Heart left ventricle (tissue), 16 donors: ENCODE measurements at places on chromosomes 6 and 20. TPM values are rescaled to one million over a fixed set of nuclear protein-coding genes. Genes with fewer than 3 reads are reported as not detected.
A peak's percentile ranks its signal among the peaks of the same experiment; 100 is the strongest.

- H3K27me3 ChIP-seq, result no peaks in the 10 kb centered on the region
- H3K4me1 ChIP-seq, result peaks cover 6% of the 10 kb centered on the region
- peak within 1 kb of the TSS; percentile 63 for H3K4me3 ChIP-seq
- no peaks in the 10 kb centered on the region for H3K36me3 ChIP-seq
- peak within 1 kb of the TSS; percentile 79 for H3K27ac ChIP-seq
These were observed at the start of gene PRDM1 for GRCh38 chr6:106085984-106086813. PRDM1 (plus strand) TSS chr6:106086336; CDS start chr6:106086554, 218 bp downstream.

GRCh38 chr6:38640216-38640909 is 634 bp upstream of the BTBD9 start:
- H3K27me3 ChIP-seq, result no peaks in the 10 kb centered on the region
- peaks cover 10% of the 10 kb centered on the region for H3K4me1 ChIP-seq
- no peaks in the 10 kb centered on the region for H3K36me3 ChIP-seq
- peak overlapping the region; percentile 93 for H3K4me3 ChIP-seq

IL17A gene
- not detected for total RNA-seq

GRCh38 chr6:54415517-54415916 is 107.3 kb downstream of the TINAG start:
- DNase-seq, result no peak
- no peak overlapping the region for H3K27ac ChIP-seq
- H3K4me1 ChIP-seq, result no peaks in the 10 kb centered on the region
- H3K4me3 ChIP-seq, result no peak overlapping the region

GRCh38 chr20:41213150-41213820 is 75.9 kb downstream of the PLCG1 start:
- H3K4me1 ChIP-seq, result no peaks in the 10 kb centered on the region
- H3K27ac ChIP-seq, result no peak overlapping the region
- no peaks in the 10 kb centered on the region for H3K36me3 ChIP-seq
- no peak for DNase-seq

DNA sequence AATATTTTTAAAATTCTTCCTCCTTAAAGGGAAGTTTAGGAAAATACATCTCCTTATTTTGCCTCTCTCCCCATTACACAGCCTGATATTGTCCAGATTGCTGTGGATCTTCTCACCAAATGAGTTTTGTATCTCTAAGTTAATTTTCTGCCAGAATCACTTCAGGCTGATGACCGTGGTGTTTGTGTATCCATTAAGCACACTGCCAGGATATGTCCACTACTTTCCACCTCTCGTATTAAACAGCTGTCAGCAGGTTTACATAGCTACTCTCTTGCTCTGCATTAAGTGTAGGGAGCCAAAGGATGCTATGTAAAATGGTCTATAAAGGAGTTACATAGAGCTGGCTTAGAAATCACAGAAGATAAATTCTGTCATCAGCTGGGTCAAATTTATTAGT is 201.1 kb downstream of the ZFAND3 start:
- H3K27ac ChIP-seq, result no peak overlapping the region
- no peak overlapping the region for H3K4me3 ChIP-seq
- H3K4me1 ChIP-seq, result peaks cover 20% of the 10 kb centered on the region
- no peaks in the 10 kb centered on the region for H3K27me3 ChIP-seq

TRIM15 gene
- total RNA-seq, result not detected

- peak overlapping the region; percentile 84 for H3K27ac ChIP-seq
- no peak overlapping the region for H3K4me3 ChIP-seq
- peaks cover 3% of the 10 kb centered on the region for H3K36me3 ChIP-seq
- no peaks in the 10 kb centered on the region for H3K27me3 ChIP-seq
These were observed 115.6 kb downstream of the TCP11 start for GRCh38 chr6:35025232-35026188.

HLA-DOA gene
- total RNA-seq, result 0.44 TPM

GRCh38 chr6:117483645-117484016 is 1.2 kb downstream of the DCBLD1 start:
- H3K4me1 ChIP-seq, result peaks cover 17% of the 10 kb centered on the region
- H3K36me3 ChIP-seq, result no peaks in the 10 kb centered on the region
- H3K27ac ChIP-seq, result peak overlapping the region; percentile 88

CD93 gene
- 45.7 TPM for total RNA-seq

SNX5 gene
- total RNA-seq, result 54.9 TPM

DNA sequence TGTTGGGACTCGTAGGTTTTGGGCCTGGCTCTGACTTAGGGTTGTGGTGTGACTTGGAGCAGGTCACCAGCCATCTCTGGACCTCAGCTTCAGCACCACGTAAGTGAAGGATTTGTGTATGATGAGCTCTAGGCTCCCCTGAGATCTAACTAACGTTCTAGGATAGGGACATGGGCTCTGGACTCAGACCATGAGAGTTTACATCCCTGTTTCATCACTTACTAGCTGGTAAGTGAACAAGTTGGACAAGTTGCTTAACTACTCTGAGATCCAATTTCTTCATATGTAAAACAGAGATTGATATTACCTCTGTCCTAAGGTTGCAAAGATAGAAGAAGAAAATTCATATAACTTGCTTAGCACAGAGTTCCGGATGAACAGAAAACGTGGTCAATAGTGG is 20.3 kb upstream of the PNPLA1 start:
- no peak overlapping the region for H3K4me3 ChIP-seq
- H3K27ac ChIP-seq, result no peak overlapping the region

ZNF184 gene
- total RNA-seq, result 4.3 TPM

DNA sequence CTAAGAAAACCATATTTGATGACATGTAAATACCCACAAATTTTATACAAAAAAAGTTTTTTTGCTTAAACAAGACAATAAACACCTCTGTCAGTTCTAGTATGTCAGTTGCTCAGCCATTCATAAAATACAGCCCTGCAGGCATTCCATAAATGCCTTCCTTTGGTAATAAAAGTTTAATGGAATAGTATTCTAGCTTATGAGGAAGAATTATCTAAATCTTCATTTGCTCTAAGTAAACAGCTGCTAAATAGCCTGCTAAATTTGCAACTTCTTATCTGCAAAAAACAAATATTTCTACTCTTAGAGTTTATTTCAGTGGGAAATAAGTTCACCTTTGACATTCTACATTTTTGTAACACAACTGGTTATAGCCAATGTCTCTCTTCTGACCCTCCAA is 108.8 kb downstream of the SMLR1 start:
- H3K27ac ChIP-seq, result no peak overlapping the region
- DNase-seq, result no peak
- no peak overlapping the region for H3K4me3 ChIP-seq
- peaks cover 6% of the 10 kb centered on the region for H3K4me1 ChIP-seq

DNA sequence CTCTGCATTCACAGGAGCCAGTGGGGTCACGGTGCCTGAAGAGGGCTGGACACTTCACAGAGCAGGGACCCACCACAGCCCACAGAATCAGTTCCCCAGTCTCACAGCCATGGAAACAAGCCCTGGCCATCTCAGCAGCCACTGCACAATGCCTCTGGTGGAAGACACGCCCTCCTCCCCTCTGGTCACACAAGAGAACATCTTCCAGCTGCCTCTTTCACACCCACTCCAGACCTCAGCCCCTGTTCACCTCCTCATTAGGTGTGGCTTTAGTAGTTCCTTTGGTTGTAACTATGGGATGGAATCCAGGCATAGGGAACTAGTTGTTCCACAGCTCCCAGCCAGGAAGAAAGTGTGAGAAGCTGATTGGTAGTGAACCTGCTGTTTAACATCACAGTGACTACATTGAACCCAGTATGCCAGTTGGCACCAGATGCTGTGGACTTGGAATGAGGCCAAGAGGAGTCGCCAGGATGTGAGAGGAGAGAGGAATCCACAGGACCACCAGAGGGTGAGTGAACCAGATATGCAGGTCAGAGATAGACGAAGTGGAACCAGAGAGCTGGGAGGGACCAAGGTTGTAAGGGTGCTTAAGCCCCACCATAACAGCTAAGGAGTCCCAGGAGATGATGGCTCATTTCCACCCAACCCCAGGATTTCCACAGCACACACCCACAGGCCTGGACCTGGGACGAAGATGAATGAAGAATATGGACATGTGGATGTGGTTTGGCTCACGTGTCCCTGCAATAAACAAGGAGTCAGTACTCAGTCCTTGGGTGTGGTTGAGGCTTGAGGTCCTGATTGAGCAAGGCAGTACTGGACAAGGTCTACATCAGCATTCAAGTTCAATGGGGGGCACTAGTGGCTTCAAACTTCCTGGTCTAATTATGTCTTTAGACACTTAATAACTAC is 8.8 kb upstream of the BTN3A3 start:
- no peaks in the 10 kb centered on the region for H3K27me3 ChIP-seq
- DNase-seq, result no peak
- H3K4me3 ChIP-seq, result no peak overlapping the region
- H3K4me1 ChIP-seq, result no peaks in the 10 kb centered on the region
- peaks cover 37% of the 10 kb centered on the region for H3K36me3 ChIP-seq

- no peaks in the 10 kb centered on the region for H3K4me1 ChIP-seq
- no peaks in the 10 kb centered on the region for H3K27me3 ChIP-seq
- no peak overlapping the region for H3K4me3 ChIP-seq
- no peaks in the 10 kb centered on the region for H3K36me3 ChIP-seq
- DNase-seq, result peak; percentile 34
These were observed 162.7 kb downstream of the GRM4 start for GRCh38 chr6:33983109-33983716.

GRCh38 chr6:138230759-138231380 is 12.6 kb upstream of the PBOV1 start:
- no peaks in the 10 kb centered on the region for H3K36me3 ChIP-seq
- no peak overlapping the region for H3K27ac ChIP-seq
- no peaks in the 10 kb centered on the region for H3K27me3 ChIP-seq
- no peak overlapping the region for H3K4me3 ChIP-seq

DNA sequence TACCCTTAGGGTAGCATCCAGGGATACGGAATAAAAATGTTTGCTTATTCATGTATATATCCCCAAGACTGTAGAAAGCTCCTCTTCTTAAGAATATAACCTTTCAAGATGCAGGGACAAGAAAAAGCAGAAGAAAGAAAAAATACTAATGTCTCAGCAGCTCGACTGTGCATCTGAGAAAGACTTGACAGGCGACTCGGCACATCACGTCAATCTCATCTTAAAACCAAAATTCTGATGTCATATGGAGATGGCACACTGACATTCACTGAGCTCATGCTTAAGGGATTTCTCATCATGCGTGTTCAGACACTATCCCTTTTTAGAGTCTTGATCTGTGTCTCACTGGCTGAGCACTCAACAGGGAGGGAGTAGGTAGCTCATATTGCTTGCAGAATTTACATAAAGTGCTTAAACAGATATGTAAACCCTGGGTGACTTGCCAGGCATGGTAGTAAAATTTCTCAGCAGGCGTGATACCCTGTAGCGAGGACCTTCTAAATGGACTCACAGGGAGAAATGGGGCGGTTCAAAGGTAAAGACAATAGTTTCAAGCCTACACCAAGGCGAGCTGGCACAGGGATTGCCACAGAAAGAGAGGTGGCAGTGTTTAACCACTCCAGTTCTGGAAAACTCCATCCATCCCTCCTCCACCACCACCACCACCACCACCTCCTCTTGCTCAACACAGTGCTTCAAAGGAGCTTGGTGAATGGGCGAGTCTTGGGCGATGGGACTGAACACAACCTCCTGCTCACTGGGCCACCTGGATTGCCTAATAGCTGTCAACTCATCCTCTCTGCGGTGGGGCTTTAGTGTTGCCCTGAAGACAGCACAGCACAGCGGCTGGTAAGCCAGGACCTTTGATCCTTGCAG is 330.5 kb downstream of the TFAP2A start:
- no peaks in the 10 kb centered on the region for H3K27me3 ChIP-seq
- no peaks in the 10 kb centered on the region for H3K36me3 ChIP-seq

C20orf141 gene
- total RNA-seq, result not detected

GRCh38 chr6:152184917-152185574 is 377.6 kb downstream of the ESR1 start:
- no peak overlapping the region for H3K27ac ChIP-seq
- H3K27me3 ChIP-seq, result no peaks in the 10 kb centered on the region
- H3K4me1 ChIP-seq, result no peaks in the 10 kb centered on the region

DNA sequence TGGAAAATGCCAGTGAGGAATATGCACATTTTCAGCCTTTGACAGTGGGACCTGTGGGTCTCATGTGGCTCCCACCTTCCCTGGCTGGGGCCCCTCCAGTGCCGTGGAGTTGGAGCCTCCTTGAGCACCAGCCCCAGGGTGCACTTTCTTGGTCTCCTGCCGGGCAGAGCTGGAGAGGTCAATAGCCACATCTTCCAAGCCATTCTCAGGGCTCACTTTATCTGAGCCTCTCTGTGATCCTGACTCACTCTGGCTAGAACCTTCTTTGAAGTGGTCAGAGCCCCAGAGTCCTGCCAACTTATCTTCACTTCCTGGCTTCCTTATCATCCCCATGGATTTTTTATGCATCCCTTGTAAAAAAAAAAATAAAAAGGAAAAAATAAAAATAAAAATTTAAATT is 5.7 kb downstream of the VSX1 start:
- peaks cover 74% of the 10 kb centered on the region for H3K27me3 ChIP-seq
- H3K4me1 ChIP-seq, result no peaks in the 10 kb centered on the region
- H3K36me3 ChIP-seq, result no peaks in the 10 kb centered on the region
- no peak for DNase-seq
- H3K27ac ChIP-seq, result no peak overlapping the region
- no peak overlapping the region for H3K4me3 ChIP-seq

- H3K4me3 ChIP-seq, result no peak overlapping the region
- no peaks in the 10 kb centered on the region for H3K27me3 ChIP-seq
- no peaks in the 10 kb centered on the region for H3K4me1 ChIP-seq
- H3K27ac ChIP-seq, result no peak overlapping the region
These were observed 20.2 kb upstream of the CD2AP start for GRCh38 chr6:47457370-47457769.

PRR18 gene
- 0.07 TPM for total RNA-seq

DNA sequence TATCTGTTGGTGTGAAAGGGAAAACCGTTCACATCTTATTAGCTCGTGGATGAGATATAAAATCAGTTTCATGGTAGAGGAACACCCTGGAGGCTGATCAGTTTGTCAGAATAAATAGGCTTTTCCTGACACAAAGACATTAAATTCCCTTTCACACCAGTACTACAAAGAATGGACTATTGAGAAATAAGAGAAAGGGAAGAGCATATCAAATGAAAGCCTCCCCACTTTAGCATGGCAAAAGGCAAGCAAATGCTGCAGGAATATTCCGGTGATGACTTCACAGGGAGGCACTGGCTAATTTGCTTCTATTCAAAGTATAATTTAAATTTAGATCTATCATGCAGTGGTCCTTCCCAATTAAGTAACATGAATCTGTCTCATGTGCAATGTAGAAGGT is 115.9 kb upstream of the AGPAT4 start:
- no peaks in the 10 kb centered on the region for H3K27me3 ChIP-seq
- H3K4me1 ChIP-seq, result no peaks in the 10 kb centered on the region
- no peaks in the 10 kb centered on the region for H3K36me3 ChIP-seq
- no peak overlapping the region for H3K4me3 ChIP-seq
- no peak overlapping the region for H3K27ac ChIP-seq

NMBR gene
- not detected for total RNA-seq

FAXC gene
- total RNA-seq, result 3.2 TPM
